ENCODE measurements at places on chromosomes 6 and 20. TPM values are rescaled to one million over a fixed set of nuclear protein-coding genes. Genes with fewer than 3 reads are reported as not detected.

DNA sequence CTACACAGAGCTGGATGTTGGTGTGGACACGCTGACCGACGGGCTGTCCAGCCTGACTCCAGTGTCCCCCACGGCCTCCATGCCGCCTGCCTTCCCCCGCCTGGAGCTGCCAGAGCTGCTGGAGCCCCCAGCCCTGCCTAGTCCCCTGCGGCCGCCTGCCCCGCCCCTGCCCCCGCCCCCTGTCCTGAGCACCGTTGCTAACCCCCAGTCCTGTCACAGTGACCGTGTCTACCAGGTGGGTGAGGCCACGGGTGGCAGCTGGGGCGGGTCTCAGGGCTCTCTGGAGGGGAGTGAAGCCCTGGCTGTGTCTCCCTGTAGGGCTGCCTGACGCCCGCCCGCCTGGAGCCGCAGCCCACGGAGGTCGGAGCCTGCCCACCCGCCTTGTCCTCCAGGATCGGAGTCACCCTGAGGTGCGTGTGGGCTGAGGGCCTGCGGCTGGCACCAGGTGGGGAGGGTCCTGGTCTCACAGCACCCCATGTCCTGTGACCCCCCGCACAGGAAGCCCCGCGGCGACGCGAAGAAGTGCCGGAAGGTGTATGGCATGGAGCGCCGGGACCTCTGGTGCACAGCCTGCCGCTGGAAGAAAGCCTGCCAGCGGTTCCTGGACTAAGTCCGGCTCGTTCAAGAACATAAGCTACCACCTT is 2.9 kb downstream of the SLC2A4RG start:
- no peak for DNase-seq

DNA sequence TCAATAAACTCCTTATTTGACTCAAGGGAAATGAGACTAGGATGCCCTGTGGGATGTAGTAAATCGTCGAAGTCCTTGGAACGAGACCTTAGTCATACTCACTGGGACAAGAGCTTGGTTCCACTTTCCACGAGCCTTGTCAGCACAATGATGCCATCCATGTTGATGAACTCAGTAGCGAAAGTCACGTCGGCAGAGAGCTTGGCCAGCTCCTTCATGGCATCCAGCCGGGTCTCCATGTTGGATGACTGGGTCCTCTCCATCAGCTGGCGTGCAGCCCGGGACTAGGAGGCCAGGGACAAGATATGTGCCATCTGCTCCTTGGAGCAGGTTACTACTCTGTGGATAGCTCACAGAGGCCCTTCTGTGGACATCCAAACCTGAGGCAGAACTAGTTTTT is 17.5 kb downstream of the ELMO2 start:
- DNase-seq, result peak; percentile 74

- DNase-seq, result no peak
Measured at GRCh38 chr6:88361298-88361697, 195.2 kb upstream of the CNR1 start.

- no peak for DNase-seq
Measured at GRCh38 chr20:37095108-37095598, 644 bp downstream of the RBL1 start.

GRCh38 chr20:1204113-1204512 is 859 bp downstream of the C20orf202 start:
- DNase-seq, result no peak

DNA sequence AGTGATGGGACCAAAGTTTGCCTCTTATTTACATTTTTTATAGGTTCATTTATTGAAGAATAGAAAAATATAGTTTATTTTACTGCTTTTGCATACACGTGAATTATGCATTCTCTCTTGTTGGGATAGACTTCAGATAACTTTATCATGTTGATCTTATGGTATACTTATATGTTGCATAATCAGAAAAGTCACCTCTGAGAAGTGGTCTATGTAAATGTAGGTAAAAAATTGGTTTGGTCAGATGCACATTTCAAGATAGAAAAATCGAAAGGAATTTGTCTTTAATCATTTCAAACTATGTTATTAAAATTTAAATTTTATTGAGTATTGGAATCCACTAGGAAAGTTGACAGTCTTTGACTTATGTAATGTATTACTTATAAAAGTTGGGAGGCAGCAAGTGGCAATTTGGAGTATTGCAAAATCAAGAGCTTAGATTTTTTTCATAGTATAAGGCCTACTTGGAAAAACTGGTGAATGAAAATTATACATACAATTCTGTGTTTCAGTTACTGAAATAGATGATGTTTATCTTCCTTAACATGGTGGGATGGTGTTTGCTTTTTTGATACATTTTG is 2.4 kb downstream of the PHF3 start:
- no peak for DNase-seq

DNA sequence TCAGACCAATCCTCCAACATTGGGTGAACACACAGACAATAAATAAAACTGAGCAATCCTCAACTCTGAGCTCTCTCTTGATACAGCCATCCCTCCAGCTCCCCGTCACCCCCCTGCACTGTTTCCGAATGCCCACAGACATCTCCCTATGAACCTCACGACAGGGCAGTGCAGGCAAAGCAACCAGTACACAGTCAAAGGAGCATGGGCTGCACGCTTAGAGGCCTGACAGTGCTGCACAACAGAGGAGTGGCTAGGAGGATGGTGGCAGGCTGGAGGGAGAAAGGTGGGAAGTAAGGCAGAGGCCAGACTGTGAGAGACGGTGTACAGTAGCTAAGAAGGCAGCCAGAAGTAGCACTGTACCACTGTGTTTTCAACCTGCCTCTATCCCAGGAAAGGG is 24.0 kb downstream of the FYN start:
- DNase-seq, result no peak

DNA sequence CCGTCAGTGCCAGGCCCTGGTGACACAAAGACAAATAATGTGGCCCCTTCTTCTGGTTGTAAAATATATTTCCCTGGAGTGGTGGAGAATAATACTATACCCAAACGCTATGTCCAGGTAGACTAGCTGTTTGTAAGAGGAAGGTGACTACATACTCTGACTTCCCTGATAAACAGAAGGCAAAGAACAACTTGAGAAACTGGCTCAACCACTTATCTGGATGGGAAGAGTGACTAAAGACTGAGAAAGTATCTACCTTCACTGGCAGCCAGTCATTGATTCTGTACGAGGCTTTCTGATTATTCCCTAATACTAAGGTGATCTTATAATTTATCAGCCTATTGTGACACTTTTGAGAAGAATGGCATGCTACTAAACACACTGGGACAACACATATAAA is 569.7 kb downstream of the EPHA7 start:
- DNase-seq, result no peak

GRCh38 chr6:115675443-115675842 is 385.2 kb downstream of the FRK start:
- DNase-seq, result no peak

DNA sequence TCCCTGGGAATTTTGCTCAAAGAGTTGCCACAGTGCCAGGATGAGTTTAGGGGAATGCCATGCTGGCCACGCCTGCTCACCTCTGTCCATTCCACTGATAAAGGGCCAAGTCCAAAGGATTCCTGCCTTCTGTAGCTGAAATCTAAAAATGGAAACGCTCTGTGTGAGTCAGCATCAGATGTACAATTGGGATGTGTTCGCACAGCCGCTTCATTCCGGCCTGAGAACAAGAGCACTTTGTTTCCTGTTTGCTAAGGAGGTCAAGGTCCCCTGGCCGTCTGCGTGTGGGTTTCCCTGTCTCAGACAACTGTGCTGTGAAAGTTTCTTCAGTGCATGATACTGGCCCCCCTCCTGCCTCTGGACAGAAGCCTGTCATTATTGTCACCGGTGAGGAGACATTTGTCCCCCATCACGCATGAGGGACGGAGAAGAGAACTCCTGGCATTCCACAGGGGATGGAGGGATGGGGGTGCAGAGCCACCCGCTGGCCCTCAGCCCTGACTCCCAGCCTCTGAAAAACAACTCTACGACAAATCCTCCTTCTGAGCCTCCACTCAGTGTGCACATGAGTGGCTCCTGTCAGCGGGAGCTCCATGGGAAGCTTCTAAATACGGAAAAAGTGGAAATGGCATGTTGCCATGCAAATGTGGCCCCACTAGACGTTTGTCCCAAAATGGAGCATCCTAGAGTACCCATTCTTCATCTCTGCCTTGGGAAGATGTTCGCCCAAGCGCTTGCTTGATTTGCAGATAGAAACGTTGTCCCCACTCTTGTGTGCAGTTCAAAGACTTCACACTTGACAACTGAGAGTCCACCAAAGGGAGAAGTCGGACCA is 143.5 kb upstream of the AFDN start:
- DNase-seq, result peak; percentile 83

- no peak for DNase-seq
Measured at GRCh38 chr6:37042150-37042549, 36.7 kb downstream of the FGD2 start.

- no peak for DNase-seq
Measured at GRCh38 chr20:20594171-20594530, 118.3 kb downstream of the RALGAPA2 start.

- no peak for DNase-seq
Measured at GRCh38 chr6:119552021-119552420, 202.5 kb upstream of the MAN1A1 start.

GRCh38 chr6:33203443-33204164 is 851 bp upstream of the HSD17B8 start:
- DNase-seq, result no peak

- no peak for DNase-seq
Measured at GRCh38 chr6:33772902-33773472, 15.9 kb downstream of the LEMD2 start.

GRCh38 chr6:20566109-20566508 is 31.9 kb downstream of the CDKAL1 start:
- no peak for DNase-seq

GRCh38 chr20:58215116-58215515 is 13.3 kb downstream of the ANKRD60 start:
- DNase-seq, result no peak

- DNase-seq, result no peak
Measured at GRCh38 chr20:14913896-14914620, 576.6 kb upstream of the FLRT3 start.

DNA sequence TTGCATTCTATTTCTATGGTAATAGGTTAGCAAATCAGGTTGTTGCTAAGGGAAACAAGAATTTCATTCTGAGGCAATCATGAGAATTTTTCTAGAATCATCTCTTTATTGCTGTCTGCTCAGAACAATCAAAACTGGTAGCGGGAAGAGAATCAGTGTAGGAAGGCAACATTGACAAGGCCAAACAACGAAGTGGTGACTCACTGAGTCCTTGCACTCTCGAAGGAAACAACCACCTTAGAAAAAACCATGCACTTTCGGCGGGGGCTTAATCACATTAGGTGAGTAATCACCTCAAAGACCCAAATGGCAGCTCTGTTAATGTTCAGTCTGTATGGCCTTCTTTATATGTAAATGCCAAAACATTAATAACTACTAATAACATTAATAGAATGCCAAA is 78.8 kb upstream of the MAP7 start:
- no peak for DNase-seq

Gene KCNS1
- total RNA-seq, result not detected

Gene ROS1
- total RNA-seq, result not detected

Gene GGTLC1
- not detected for total RNA-seq

Gene PACRG
- total RNA-seq, result 0.36 TPM

Data from sigmoid colon (tissue), 7 donors.